ENCODE measurements at places on chromosomes 4 and X.

DNA sequence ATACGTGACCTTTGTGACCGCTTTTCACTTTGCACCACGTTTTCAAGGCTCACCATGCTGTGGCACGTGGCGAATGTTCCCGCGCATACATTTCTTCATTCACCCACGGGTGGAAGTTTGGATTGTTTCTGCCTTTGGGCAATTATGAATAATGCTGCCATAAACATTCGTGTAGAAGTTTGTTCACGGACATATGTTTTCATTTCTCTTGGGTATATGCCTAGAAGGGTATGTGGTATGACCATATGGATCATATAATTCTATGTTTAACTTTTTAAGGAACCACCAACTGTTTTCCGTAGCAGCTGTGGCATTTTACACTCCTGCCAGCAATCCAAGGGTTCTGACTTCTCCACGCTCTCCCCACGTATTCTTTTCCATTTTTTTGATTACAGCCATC, 60.9 kb upstream of the MXD4 start:
- DNase-seq: peak; percentile 0

DNA sequence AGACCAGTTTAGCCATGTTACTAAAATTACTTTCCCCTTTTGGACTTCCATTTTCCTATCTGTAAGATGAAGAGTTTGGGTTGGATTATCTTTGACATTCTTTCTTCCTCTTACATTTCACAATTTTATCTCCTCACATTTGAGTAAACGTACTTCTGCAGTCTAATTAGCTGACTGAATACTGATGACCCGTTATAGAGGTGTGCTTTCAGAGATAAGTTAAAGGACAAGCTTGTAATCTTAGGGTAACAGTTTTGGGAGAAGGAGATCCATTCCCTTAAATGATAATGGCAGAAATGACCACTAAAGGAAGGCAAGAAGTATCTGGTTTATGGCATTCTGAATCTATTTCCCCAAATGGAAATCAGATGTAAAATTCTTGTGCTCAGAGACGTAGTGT, 222.6 kb upstream of the FTHL17 start:
- no peak for DNase-seq

DNA sequence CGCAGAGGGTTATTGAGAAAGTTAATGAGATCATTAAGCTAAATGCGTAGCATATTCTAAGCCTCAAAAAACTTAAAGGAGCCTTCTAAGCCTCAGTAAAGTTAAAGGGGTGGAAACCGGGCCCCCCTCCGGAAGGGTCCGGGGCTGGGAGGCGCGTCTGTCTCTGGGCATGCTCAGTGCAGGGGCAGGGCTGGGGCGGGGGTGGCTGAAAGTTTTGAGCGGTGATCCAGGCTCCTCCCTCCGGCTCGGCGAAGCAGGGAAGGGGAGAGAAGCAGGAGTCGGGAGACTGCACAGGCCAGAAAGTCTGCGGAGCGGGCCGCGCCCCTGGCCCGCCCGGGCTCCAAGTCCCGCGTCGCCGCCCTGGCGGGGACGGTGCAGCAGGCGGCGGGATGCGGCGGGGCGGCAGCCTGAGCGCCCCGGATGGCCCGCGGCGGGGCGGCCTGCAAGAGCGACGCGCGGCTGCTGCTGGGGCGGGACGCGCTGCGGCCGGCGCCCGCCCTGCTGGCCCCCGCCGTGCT, at the start of gene EVC:
Gene EVC, plus strand, starts transcription at position 241 of the 518 bp plus-strand sequence. Its CDS starts 180 bp downstream, at position 421.
- peak; percentile 36 for DNase-seq

GRCh38 chr4:47577779-47578553, 92.9 kb downstream of the ATP10D start:
- no peak for DNase-seq

DNA sequence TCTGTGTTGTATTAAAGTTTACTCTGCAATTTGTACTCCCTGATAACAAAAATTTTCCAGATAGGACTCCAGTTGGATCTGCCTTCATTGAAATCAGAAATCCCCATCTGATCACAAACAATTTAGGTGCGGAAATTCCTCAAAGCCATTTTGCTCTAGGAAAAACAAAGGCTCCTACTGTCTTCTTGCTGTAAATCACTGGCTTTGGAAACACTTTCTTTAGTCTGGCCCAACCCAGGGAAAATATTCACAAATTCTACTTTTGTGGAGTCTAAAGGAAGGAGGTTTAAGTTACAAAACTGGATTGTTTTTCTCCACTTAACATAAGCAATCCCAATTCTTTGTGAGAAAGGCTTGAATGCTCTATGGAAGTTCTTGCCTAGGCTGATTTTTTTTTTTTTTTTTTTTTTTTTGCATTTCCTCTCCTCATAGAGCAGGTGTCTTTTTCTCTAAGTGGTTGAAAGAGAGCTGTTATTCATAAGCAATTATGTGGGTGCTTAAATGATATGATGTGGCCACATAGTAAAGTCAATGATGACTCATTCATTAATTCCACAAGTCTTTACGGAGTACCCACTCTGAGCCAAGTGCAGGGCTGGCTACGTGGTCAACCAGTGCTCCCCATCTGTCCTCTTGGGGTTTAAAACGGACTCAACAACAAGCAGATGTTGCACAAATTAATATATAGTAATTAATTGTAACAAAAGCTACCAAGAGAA, 261.4 kb downstream of the LDB2 start:
- no peak for DNase-seq

DNA sequence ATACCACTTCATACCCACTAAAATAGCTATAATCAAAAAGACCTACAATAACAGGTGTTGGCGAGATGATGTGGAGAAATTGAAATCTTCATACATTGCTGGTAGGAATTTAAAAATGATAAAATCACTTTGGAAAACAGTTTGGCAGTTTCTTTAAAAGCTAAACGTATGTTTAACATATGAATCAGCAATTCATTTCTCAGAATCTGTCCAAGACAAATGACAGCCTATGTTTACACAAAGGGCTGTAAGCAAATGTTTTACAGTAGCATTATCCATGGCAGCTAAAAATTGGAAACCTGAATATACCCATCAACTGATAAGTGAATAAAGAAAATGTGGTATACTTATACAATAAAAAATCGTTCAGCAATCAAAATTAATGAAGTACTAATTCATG, 33.0 kb upstream of the ABCG2 start:
- DNase-seq: no peak

GRCh38 chr4:46698891-46699290, 210.2 kb downstream of the COX7B2 start:
- no peak for DNase-seq

GRCh38 chrX:96906741-96907140, 23.0 kb downstream of the RPA4 start:
- DNase-seq: no peak

All from NCI-H2171 treated with DMSO at 0.1 percent for 48 hours (cell line).